GM12878 (cell line): ENCODE measurements at places on chromosomes 11 and 22.

DNA sequence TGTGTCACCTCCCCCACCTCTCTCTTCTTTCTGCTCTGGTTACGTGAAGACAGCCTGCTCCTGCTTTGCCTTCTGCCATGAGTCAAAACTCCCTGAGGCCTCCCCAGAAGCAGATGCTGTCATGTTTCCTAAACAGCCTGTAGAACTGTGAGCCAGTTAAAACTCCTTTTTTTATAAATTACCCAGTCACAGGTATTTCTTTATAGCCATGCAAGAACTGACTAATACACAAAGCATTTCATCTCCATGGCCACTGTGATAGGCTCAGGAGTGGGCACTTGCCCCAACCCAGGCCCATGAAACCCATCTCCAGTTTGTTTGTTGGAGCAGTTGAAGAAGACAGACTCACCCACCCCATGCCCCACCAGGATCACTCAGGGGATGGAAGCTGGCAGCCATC is 253.3 kb upstream of the ISX start:
- DNase-seq: no peak

DNA sequence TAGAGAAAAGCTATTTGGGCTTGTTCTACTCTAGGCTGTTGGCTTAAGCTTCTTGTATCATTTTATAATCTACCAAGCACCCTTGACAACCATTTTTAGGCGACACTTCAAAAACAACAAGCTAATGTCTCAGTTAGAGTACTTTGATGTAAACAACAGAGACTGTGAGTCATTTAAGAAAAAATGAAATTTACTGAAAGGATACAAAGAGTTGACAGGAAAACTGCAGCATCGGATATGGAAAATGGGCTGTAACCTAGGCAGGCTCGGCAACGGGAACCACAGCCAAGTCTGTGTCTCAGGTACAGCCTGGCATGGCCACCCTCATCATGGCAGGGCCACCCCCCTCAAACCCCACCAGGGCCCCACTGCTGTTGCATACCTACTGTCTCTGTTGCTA is 4.4 kb upstream of the RNF169 start:
- no peak for DNase-seq

DNA sequence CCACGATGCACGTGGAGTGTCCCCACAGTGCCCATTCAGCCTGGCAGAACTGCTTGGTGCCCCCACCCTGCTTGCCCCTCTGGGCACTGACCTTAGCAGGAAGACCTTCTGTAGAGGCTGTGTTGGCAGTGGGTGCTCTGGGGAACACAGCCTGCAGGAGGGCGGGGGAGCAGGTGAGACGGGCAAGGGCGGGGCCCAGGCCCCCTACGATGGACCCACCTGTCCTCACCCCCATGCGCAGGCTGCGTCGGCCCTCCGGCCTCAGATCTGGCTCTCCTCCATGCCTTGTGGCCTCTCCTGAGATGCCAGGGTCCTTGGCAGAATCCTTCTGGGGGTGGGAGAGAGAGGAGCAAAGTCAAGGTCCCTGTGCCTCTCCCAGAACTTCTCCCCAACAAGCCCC is 10.9 kb downstream of the CDC42BPG start:
- DNase-seq: no peak

- no peak for DNase-seq
Measured at GRCh38 chr22:20561882-20562281, 54.5 kb downstream of the MED15 start.

GRCh38 chr22:33908171-33909074 is 11.9 kb downstream of the LARGE1 start:
- DNase-seq: no peak

DNA sequence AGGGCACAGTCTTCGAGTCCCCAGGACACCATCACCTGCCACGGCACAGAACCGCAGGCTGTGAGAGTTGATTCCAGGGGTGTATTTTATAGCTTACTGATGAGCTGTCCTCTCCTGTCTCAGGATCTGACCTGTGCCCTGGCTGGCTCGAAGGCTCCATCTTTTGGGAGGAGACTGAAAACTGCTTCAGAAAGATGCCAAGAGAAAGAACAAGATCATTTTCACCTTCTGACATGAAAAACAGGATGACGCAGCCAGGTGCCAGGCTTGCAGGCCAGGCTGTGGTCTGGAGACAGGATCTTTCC is 2.2 kb downstream of the MRGPRD start:
- DNase-seq: no peak

DNA sequence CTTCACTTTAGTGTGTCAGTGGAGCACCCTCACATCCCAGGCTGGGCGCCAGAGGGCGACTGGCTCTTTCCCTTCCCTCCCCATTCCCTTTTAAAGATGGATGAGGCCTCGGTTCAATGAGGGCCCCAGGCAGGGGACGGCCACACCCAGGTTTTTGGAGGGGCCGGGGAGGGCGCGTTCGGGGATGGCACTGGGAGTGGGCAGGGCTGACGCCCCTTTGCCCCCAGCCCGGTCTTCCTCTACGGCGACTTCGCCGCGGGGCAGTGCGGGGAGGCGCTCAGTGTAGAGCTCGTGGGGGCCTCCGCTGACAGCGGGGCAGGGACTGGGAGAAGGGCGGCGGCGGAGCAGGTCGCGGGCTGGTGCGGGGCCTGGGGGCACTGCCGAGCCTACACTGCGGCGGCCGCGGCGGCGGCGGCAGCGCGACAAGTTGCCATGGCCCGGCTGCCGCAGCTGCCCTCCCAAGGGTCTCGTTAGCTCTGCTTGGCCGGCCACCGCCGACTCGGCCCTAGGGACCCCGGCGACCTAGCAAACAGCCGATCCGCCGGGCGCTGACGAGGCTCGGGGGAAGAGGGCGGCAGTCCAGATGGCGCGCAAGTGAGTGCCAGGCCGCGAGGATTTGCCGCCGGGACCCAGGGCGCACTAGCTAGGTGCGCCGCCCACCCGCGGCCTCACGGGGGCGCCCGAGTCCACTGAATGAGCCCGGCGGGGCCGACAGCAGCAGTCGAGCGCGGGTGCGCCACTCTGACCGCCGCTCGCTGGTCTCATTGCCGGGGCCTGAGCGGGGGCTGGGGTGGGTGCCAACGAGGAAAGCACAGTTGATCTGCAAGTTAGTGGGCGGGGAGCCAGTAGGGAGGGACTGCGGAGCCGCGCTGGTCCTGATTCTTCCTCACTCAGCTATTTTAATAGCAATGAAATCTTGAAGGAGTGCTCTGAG is 92.7 kb downstream of the RRM1 start:
- no peak for DNase-seq

GRCh38 chr22:45960477-45961386 is 16.2 kb downstream of the WNT7B start:
- no peak for DNase-seq

- no peak for DNase-seq
Measured at GRCh38 chr11:117816151-117816741, 8.3 kb downstream of the FXYD2 start.

DNA sequence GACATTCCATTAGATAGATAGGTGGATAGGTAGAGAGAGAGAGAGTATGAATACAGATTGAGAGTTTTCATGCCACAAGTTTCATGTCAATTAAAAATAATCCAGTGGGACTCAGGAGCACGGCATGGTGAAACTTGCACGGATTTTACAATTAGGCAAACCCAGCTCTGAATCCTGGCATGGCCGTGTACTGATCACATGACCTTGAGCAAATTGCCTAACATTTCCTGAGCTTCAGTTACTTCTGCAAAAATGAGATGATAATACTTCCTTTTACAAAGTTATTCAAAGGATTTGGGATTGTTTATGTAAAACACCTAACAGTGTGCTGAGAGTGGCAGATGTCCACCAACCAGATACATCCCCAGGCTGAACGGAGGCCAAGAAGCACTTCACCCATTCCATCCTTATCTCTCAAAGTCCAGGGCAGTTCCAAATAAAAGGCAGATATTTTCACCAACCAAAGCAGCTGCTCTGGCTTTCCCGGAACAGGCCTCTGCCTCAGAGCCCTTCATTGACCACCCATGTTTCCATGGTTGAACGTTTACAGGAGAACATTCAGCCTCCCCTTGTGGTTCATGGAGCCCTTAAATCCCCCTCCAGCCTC is 17.9 kb downstream of the APLNR start:
- no peak for DNase-seq

- DNase-seq: no peak
Measured at GRCh38 chr11:1844221-1845094, 5.7 kb downstream of the TNNI2 start.

- DNase-seq: no peak
Measured at GRCh38 chr22:19478045-19478900, 720 bp downstream of the UFD1 start.

DNA sequence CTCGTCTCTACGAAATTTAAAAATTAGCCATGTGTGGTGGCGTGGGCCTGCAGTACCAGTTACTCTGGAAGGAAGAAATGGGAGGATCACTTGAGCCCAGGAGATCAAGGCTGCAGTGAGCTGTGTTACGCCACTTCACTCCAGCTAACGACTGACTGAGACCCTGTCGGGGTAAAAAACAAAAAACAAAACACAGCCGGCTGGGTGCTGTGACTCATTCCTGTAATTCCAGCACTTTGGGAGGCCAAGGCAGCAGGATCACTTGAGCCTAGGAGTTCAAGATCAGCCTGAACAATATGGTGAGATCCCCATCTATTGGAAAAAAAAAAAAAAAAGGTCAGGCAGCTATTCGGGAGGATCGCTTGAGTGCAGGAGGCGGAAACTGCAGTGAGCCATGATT is 2.4 kb downstream of the PAFAH1B2 start:
- no peak for DNase-seq

DNA sequence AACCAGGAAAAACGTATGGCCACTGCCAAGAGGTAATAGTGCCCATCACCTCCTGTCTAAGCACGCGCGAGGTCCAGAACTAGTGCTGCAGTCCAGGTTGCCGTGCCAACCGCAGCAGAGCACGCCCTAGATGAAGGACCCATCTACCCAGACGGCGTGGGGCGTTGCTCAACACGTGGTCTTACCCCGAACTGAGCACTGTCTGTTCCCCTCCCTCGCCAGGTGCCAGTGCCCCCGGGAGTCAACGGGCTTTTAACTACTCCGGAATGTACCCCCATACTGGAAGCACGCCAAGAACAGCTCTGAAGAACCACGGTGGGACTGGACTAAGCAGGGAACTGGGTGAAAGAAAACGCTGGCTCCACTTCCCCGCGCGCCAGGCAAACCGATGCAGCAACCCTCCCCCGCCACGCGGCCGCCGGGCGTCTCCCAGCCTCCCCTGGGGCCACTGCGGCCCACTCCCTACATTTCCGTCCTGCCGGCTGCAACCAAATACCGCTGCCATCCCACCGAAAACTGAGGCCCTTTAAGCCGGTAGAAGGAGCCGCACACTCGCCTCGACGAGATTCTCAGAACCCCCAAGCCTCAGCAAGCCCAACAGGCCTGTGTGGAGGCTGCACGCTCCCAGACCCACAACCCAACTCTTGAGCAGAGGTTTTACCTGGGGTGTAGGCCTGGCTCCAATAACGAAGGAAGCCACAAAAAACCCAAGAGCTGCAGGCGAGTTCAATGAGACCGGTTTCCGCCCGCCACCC is at the start of gene HSPA8:
HSPA8 (minus strand) TSS at position 734 of the 755 bp plus-strand sequence. CDS start 812 bp downstream, outside the sequence.
- no peak for DNase-seq

- no peak for DNase-seq
Measured at GRCh38 chr11:3197878-3198528, 20.6 kb downstream of the MRGPRG start.

DNA sequence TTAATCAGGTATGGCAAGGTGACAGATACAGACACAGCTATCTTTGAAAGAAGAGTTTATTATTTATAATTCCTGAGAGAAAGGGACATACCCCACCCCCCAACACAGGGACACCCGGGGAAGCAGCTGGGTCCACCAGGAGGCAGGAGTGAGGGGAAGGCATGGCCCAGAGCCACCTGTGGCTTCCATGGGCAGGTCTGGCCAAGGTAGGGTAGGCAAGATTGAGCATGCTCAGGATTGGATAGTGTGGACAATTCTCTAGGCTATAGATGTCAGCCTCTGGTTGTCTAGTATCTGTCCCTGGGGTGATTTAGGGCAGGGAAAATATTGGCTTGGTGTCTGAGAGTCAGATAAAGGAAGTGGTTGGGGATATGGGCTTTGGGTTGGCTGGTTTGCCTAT is 27.5 kb upstream of the SMIM35 start:
- no peak for DNase-seq

DNA sequence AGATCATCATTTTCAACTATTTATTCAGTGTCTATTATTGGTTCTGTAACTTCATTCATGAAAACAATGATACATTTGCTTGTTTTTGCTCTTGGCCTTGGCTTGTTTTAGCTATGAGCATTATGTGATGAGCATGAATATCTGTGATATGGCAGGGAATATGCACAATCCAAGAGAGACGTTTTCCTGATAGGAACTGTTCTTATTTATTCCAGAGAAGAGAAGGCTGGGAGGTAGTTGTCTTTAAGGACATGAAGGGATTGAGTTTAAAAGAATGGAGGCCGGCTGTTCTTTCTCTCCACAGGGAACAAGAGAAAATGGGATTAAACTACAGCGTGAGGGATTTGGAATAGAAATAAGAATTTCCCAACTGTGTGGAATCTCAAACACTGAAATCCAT is 30.3 kb downstream of the BLID start:
- no peak for DNase-seq

- DNase-seq: no peak
Measured at GRCh38 chr11:77472991-77473800, 698 bp downstream of the PAK1 start.

GRCh38 chr22:28269277-28269676 is 350.2 kb upstream of the PITPNB start:
- no peak for DNase-seq

- no peak for DNase-seq
Measured at GRCh38 chr11:46435679-46436078, 44.1 kb upstream of the CHRM4 start.

GRCh38 chr22:41699264-41700107 is at the start of gene MEI1:
Gene MEI1 (plus strand): TSS chr22:41699503. CDS start chr22:41699539, 36 bp downstream.
- peak; percentile 57 for DNase-seq

DNA sequence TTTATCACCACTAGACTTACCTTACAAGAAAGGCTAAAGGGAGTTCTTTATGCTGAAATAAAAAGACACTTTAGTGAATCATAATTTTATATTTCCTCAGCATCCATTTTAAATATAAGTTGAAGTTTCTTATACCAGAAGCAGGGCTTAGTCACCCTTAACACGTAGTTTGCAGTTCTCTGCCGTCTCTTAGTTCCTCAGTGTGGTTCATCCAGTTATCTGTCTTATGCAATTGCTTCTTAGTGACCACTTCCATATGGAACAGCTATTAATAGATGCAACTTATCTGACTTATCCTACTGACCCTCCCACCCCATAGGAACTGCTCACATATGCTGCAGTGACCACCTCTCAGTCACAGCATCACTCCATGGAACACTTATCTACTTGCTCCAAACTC is 11.7 kb upstream of the SLC36A4 start:
- no peak for DNase-seq
